ENCODE measurements at places on chromosomes 2 and 18.

GRCh38 chr2:240956171-240956934, 42.1 kb upstream of the SNED1 start:
- DNase-seq, result peak; percentile 67

DNA sequence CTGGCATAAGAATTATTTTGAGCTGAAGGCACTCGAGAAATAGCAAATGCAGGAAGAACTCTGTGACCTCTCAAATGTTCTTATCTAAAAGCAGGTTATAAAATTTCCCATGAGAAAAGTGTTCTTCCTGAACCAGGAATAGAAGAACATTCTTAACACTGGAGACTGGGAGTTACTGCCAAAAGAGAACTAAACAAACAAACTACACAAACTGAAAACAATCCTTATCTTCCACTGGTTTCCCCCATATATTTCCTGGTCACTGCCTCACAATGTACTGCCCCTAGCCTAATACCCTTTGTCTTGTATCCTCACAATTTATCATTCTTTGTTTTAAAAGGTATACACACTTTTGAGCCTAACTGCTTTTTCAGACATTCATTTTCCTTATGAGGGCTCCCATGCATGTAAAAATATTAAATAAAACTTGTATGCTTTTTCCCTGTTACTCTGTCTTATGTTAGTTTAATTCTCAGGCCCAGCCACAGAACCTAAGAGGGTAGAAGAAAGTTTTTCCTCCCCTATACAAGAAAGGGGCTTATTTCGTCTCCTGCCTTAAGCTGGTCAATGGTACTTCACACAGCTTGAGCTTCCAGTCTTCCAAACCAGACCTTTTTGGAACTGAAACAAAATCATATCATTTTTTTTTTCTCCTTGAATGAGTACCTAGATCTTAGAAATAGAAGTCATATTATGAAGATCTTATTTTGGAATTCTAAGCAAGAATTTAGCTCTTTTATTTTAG, 110.6 kb downstream of the MSTN start:
- no peak for DNase-seq

- DNase-seq, result no peak
Measured at GRCh38 chr2:177020524-177021119, 192.0 kb upstream of the HNRNPA3 start.

GRCh38 chr18:45780568-45780967, 44.9 kb upstream of the SIGLEC15 start:
- no peak for DNase-seq

DNA sequence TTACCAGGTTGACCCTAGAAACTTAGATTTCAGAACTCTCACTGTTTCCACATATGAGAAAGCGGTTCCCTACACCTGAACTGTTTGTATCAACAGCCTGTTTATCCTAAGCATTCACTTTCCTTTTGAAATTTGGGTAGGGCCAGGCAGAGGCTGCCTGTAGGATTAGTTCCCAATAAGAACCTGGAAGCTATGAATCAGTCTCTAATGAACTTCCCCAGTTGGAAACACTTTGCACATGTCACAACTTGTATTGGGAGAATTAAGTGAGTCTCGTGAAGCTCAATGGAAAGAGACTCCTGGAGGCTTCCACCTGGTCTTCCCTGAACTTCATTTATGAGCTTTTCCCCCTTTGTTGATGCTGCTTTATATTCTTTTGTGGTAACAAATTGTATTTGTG, 486.6 kb upstream of the HS6ST1 start:
- no peak for DNase-seq

DNA sequence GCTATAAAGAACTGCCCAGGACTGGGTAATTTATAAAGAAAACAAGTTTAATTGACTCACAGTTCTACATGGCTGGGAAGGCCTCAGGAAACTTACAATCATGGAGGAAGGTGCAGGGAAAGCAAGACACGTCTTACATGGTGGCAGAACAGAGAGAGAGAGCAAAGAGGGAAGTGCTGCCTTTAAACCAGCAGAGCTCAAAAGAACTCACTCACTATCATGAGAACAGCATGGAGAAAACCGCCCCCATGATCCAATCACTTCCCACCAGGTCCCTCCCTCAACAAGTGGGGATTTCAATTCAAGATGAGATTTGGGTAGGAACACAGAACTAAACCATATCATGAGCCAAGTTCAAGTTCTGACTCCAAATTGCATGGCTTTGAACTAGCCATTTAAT, 62.8 kb upstream of the PPP1CB start:
- no peak for DNase-seq

DNA sequence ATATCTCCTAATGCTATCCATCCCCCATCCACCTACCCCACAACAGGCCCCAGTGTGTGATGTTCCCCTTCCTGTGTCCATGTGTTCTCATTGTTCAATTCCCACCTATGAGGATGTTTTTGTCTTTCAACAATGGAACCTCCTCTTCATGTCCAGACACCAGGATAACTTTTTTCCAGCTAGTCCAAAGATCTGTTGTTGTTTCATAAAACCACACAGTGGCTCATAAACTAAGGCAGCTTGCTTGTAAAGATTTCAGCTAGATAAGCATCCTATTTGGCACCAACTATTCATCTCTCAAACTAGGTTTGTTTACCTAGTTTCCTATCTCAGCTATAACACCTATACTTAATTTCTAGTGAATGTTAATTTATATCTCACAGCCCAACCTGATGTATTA, 937.7 kb downstream of the TRIB2 start:
- DNase-seq, result no peak

DNA sequence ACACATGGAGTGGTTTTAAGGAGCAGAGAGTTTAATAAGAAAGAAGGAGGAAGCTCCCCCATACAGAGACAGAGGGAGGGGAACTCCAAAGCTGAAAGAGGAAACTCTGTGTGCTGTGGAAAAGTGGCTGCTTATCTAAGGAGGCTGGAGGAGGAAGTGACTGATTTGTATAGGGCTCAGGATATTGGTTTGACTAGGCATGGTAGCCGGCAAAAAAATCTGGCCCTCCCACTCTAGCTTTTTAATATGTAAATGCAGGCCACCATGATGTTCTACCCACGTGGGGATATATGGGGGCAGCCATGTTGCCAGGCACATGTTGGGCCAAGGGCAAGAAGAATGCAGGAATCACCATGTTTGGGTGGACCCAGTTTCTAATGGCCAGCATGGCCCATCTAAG, 64.3 kb downstream of the HNMT start:
- no peak for DNase-seq

DNA sequence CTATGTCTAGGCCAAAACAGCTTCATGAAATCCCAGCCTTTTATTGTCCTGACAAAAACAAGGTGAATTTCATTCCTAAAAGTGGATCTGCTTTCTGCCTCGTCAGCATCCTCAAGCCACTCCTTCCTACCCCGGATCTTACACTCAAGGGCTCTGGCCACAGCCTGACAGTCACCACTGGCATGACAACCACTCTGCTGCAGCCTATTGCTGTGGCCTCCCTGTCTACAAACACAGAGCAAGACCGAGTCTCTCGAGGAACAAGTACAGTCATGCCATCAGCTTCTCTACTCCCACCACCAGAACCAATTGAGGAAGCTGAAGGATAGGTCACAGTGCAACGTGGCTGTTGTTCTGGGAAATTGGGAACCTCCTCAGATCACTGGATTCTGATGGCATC, 106.1 kb downstream of the ICA1L start:
- no peak for DNase-seq

- DNase-seq, result no peak
Measured at GRCh38 chr2:9336241-9336575, 87.1 kb downstream of the ITGB1BP1 start.

- DNase-seq, result no peak
Measured at GRCh38 chr2:37215250-37215649, 16.1 kb downstream of the CEBPZ start.

DNA sequence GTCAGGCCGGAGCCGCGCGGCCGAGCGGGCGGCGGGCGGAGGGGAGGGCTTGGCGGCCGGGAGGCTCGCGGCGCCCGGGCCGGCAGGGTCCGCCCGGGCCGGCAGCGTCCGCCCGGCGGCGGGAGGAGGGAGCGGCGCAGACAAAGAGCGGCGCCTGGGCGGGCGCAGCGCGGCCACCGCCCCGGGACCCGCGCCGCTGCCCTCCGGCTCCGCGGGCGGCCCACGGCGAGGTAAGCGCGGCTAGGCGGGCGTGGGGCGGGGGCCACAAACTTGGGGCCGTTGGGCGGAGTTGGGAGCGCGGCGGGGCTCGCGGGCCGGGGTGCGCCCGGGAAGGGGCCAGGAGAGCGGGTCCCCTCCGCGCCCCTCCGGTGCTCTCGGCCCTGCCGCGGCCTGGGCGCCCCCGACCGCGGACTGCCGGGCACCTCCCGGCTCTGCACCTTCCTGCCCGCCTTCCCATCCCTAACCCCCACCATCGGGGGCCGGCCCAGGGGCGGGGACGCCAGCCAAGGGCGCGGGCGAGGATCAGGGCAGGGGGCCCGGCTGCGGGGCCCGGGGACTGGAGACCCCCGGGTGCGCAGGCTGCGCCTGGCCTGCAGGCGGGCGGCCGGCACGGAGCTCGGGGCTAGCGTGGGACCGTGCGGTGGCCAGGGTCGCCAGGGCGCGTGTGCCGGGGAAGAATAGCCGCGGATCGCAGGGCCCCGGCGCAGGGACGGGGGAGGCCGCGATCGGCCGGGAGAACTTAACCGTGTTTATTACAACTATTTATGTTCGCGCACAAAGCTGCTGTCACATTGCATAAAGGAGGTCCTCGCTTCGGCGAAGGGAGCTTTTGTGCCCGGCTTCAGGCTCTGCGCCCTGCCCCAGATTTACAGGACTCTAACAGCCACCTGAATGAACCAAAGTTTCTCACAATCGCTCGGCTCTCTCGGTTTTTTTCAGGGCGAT, at the start of gene NCK2:
NCK2 (plus strand) TSS at position 4 of the 945 bp plus-strand sequence. CDS start 110,152 bp downstream, outside the sequence.
- peak; percentile 64 for DNase-seq

GRCh38 chr18:44156776-44157335, 523.8 kb upstream of the SETBP1 start:
- DNase-seq, result no peak

DNA sequence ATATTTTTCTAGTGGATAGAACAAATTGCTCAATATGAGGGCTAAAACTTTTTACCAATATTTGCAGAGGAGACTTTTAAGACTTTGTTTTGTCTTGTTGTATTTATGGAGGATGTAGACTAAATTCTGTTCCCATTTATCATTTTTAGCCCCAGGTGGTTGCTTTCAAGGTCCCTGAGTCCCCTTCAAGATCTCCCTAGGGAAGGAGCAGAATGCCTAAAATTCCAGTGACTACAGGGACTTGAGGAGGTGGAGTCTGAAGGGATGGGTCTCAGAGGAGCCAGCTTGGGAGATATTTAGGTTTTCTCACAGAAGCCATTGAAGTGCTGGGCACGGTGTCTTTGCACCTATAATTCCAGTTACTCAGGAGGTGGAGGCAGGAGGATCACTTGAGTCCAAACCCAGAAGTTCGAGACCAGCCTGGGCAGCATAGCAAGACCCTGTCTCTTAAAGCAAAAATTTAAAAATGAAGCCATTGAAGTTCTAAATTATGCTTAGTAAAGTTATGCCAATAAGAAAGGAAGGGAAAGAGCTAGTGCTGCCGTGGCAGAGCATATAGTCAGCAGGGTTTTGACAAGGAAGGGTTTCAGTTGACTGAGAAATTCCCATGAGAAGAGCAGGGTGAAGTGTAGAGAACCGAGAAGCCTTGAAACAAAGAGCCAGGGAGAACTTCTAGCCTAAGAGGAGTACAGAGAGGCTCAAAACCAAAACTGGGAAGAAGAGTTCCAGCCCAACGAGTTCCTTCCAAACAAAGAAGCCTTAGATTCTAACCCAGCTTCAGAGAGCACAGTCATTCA, 43.4 kb downstream of the COMMD1 start:
- DNase-seq, result no peak

GRCh38 chr2:184057910-184058309, 540.4 kb upstream of the ZNF804A start:
- DNase-seq, result no peak

- DNase-seq, result no peak
Measured at GRCh38 chr2:181318504-181319280, 138.5 kb upstream of the ITGA4 start.

DNA sequence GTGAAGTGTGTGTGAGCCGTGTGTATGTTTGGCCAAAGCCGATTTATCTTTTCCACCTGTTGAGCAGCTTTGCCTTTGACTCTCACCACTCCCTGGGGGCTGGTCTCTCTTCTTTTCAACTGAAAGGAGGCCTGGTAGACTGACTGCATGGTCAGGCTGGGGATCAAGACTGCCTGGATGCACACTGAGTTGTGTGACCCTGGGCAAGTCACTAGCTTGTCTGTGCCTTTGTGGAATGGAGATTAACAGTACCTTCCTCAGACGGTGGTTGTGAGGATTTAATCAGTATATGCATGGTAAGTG, 85.5 kb downstream of the TANC1 start:
- DNase-seq, result no peak

GRCh38 chr2:27737676-27738348, 33.7 kb upstream of the MRPL33 start:
- DNase-seq, result no peak

GRCh38 chr2:24454294-24454693, 36.8 kb upstream of the NCOA1 start:
- DNase-seq, result no peak

DNA sequence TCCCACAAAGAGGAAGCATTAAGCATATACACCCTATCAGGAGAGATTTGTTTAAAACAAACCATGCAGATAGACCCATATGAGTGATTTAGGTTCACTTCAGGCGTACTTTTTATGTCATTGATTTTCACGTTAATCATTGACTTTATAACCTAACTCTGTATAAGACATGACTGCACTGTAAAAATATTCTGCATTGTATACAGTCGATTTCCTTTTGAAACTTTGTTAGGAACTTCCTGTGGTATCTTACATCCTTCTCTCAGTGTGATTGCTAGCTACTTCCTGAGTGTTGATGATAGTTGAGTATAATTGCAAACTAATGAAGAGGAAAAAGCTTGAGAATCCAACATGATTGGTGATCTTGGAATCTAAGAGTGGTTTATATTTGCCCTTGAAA, 69.4 kb downstream of the XIRP2 start:
- DNase-seq, result no peak

DNA sequence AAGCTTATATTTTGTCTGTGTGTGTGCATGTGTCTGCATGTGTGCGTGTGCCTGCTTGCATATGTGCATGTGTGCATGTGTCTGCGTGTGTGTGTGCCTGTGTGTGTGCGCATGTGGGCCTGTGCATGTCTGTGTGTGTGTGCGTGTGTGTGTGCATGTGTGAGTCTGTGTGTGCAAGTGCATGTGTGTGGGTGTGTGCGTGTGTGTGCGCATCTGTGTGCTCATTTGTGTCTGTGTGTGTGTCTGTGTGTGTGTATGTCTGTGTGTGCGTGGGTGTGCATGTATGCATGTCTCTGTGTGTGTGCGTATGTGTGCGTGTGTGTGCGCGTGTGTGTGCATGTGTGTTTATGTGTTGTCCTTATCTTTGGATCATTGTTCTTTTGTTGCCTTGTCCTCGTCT, 56.8 kb downstream of the DSC3 start:
- DNase-seq, result no peak
